ENCODE measurements at places on chromosomes 1 and 21.

GRCh38 chr1:1441002-1441888 lies 5.8 kb downstream of the VWA1 start:
- peak; percentile 21 for DNase-seq

DNA sequence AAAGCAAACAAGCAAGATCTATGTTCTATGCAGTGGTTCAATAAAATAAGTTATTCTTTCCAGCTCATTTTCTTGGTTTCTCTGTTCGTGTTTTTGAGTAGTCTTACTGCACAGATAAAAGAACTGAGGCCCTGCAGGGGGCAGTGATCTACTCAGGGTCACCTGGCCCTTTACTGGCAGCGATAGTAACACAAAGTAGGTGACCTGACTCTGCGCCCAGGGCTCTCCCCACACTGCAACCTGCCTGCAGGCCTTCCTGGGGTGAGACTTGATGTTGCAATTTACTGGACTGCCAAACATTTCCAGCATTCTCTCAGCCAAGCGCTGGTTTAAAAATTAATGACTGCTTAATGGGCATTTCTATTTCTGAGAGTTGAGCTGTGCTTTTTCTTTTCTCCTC lies 110.3 kb downstream of the HUNK start:
- no peak for DNase-seq

GRCh38 chr1:150414592-150414991 lies 50.6 kb downstream of the RPRD2 start:
- DNase-seq, result no peak

- DNase-seq, result no peak
These were observed 391.8 kb downstream of the DUSP10 start for GRCh38 chr1:221350091-221350490.

DNA sequence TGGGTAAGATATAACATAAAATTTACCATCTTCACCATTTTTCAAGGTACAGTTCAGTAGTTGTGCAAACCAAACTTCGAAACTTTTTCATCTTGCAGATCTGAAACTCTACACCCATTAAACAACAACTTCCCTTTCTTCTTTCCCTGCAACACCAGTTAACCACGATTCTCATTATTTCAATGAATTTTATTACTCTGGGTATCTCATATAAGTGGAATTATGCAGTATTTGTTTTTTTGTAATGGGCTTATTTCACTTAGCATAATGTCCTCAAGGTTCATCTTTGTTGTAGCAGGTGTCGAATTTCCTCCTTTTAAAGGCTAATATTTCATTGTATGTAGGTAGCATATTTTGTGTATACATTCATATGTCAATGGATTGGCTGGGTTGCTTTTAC lies 146.1 kb downstream of the SPATA46 start:
- no peak for DNase-seq

All from stimulated activated CD8-positive, alpha-beta memory T cell treated with anti-CD3 and anti-CD28 coated beads, Interleukin-7, amount 100 ng/mL, for 4 hours (primary cell).